ENCODE measurements at places on chromosomes 2 and 18.

- no peaks in the 10 kb centered on the region for H3K36me3 ChIP-seq
- no peaks in the 10 kb centered on the region for H3K4me1 ChIP-seq
- H3K27me3 ChIP-seq: no peaks in the 10 kb centered on the region
Observed at GRCh38 chr18:14768241-14768640, 20.3 kb downstream of the ANKRD30B start.

DNA sequence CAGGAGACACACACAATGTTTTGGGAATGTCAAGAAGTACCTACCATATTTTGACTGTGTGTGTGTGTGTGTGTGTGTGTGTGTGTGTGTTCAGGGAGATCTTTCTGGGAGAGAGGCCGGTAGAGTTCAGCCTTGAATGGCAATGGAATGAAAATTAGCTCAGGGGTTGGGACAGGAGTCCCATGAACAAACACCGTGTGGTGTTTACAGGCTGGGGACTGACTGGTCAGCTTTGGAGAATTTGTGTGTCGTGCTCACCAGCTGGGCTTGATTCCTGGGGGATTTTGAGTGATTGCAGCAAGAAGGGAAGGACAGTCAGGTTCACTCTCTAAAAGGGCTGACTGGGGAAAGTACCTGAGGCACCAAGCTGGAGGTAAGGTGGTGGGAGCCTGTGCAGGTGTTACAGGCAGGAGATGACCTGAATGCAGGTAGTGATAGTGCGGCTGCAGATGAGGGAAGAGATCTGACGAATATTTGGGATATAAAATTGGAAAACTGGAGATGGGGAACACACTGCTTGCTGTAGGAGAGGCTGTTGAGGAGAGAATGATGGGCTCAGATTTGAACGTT is 2.5 kb upstream of the ADNP2 start:
- DNase-seq: no peak
- no peak overlapping the region for H3K4me3 ChIP-seq
- peaks cover 10% of the 10 kb centered on the region for H3K36me3 ChIP-seq
- H3K27me3 ChIP-seq: no peaks in the 10 kb centered on the region
- H3K27ac ChIP-seq: no peak overlapping the region

GRCh38 chr2:237886685-237887481 is 27.5 kb downstream of the RAMP1 start:
- no peak for DNase-seq
- no peaks in the 10 kb centered on the region for H3K36me3 ChIP-seq
- H3K27ac ChIP-seq: no peak overlapping the region
- no peaks in the 10 kb centered on the region for H3K4me1 ChIP-seq
- no peaks in the 10 kb centered on the region for H3K27me3 ChIP-seq

- H3K27ac ChIP-seq: no peak overlapping the region
- peaks cover 13% of the 10 kb centered on the region for H3K27me3 ChIP-seq
- H3K4me3 ChIP-seq: no peak overlapping the region
- H3K4me1 ChIP-seq: no peaks in the 10 kb centered on the region
Observed at GRCh38 chr18:50687491-50687890, 127.6 kb downstream of the MAPK4 start.

DNA sequence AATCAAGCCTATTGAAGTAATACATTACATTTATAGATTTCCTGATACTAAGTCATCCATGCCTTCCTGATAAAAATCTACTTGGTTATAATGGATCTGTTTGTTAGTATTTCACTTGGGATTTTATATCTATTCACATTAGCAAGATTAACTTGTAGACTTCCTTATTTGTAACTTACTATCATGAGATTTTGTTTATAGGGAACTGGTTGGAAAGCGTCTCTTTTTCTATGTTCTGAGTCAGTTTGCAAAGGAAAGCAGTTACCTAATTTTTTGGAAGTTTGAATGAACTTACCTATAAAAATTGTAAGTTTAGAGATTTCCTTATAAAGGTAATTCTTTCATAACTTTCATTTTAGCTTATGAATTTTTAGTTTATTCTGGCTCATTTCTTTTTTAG is 141.4 kb downstream of the SMAD7 start:
- no peaks in the 10 kb centered on the region for H3K27me3 ChIP-seq
- H3K27ac ChIP-seq: no peak overlapping the region
- H3K4me3 ChIP-seq: no peak overlapping the region
- no peak for DNase-seq
- H3K4me1 ChIP-seq: peaks cover 53% of the 10 kb centered on the region
- peaks cover 16% of the 10 kb centered on the region for H3K36me3 ChIP-seq

- no peak for DNase-seq
- no peak overlapping the region for H3K27ac ChIP-seq
- H3K4me1 ChIP-seq: no peaks in the 10 kb centered on the region
- H3K4me3 ChIP-seq: no peak overlapping the region
- no peaks in the 10 kb centered on the region for H3K36me3 ChIP-seq
- no peaks in the 10 kb centered on the region for H3K27me3 ChIP-seq
Observed at GRCh38 chr2:117614823-117615534, 199.5 kb upstream of the DDX18 start.

GRCh38 chr18:58443671-58444070 is 185.2 kb downstream of the ALPK2 start:
- H3K27me3 ChIP-seq: peaks cover 14% of the 10 kb centered on the region
- no peak overlapping the region for H3K4me3 ChIP-seq
- H3K27ac ChIP-seq: no peak overlapping the region
- DNase-seq: no peak
- H3K36me3 ChIP-seq: no peaks in the 10 kb centered on the region

DNA sequence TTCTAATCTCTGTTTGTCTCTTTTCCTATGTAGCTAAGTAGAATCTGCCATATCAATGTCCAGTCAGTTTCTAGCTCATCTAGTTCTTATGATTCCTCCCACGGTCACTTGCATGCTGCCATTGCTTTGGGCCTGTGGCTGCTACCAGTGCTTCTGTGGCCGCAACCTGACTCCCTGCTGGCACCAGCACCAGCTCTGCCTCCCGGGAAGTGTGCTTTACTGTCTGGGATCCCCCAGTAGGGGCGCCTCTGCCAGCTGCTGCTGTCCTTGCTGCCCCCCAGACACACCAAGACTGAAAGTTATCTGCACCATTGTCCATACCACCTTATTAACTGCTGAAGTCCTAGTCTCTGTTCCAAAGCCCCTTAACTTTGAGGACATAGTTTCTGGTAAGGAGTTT is 56.3 kb downstream of the RAPGEF4 start:
- peaks cover 34% of the 10 kb centered on the region for H3K27me3 ChIP-seq
- no peak for DNase-seq

DNA sequence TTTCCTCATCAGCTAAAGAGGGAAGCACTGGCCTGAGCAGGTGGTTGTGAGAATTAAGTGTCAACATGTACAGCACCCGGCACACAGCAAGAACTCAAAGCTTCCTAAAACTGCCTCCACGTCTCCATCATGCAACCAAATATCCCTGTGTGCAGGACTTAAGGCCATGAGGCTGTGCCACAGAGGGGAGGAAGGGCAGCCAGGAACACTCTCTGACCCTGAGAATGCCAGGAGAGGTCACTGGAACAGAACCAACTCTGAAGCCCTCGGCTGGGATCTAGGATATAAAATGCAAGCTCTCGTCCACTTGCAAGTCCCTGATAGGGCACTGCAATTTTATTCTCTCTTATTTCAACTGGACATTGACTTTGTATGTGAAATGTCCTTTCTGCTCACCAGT is 12.2 kb upstream of the NPAS2 start:
- no peak overlapping the region for H3K27ac ChIP-seq
- DNase-seq: no peak
- H3K4me3 ChIP-seq: no peak overlapping the region
- peaks cover 23% of the 10 kb centered on the region for H3K27me3 ChIP-seq
- no peaks in the 10 kb centered on the region for H3K4me1 ChIP-seq

DNA sequence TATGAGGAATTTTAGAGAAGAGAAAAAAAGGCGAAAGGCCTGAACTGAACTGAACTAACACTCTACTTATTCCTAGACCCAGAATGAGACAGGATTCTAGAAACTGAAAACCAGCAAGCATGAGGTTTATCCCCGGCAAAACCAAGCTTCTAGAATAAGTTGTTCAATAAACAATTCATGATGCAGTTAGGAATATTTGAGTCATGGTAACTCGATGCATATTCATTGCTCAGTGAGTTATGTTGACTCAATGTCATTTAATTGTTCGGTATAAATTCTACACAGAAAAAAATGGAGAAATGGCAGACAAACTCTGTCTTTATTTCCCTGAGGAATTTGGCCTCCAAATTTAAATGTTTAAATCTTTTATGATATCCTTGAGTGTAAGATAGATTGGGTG is 321.5 kb downstream of the SATB2 start:
- H3K27ac ChIP-seq: no peak overlapping the region
- no peak overlapping the region for H3K4me3 ChIP-seq
- DNase-seq: no peak
- H3K4me1 ChIP-seq: no peaks in the 10 kb centered on the region
- H3K27me3 ChIP-seq: no peaks in the 10 kb centered on the region
- H3K36me3 ChIP-seq: no peaks in the 10 kb centered on the region

GRCh38 chr2:194385376-194385775 is 1271.7 kb upstream of the SLC39A10 start:
- H3K27ac ChIP-seq: no peak overlapping the region
- H3K4me3 ChIP-seq: no peak overlapping the region
- no peak for DNase-seq
- H3K27me3 ChIP-seq: no peaks in the 10 kb centered on the region
- H3K4me1 ChIP-seq: no peaks in the 10 kb centered on the region

DNA sequence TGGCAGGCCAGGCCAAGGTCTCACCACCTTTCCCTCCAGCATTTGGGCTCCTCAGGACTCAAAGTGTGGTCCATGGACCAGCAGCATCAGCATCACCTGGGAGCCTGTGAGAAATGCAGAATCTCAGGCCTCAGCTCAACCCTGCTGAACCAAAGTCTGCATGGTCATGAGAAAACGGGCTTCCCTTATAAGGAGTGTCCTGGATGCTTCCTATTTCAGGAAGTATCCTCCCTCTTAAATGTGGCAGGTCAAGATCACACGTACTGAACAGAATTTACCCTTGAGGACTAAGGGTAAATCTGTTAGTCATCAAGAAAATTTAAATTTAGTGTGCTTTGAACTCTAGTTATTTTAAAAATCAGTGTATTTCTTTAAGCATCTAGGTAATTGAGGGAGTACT is 11.8 kb downstream of the CD8A start:
- no peak overlapping the region for H3K27ac ChIP-seq
- no peak overlapping the region for H3K4me3 ChIP-seq
- peaks cover 23% of the 10 kb centered on the region for H3K36me3 ChIP-seq
